ENCODE measurements at places on chromosomes 3 and 15.

DNA sequence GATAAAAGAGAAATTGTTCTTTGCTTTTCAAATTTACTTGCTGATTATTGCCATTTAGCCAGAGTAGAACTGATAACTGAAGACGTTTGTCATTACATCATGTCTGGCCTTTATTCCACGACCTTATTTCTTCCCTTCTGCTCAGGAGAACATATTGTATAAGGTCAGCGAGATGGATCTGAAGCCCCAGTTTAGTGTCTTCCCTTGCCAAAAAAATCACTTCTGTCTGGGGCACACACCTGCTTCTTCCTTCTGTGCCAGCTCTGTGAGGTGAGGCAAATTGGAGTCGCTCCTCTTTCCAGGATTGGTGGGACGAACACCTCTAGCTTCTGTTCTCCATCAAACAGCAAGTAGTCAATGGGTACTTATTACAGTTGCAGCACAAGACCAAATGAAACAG is 250.3 kb upstream of the CRBN start:
- no peak for DNase-seq

GRCh38 chr3:52104684-52105640 is 48.6 kb upstream of the DUSP7 start:
- DNase-seq = no peak

DNA sequence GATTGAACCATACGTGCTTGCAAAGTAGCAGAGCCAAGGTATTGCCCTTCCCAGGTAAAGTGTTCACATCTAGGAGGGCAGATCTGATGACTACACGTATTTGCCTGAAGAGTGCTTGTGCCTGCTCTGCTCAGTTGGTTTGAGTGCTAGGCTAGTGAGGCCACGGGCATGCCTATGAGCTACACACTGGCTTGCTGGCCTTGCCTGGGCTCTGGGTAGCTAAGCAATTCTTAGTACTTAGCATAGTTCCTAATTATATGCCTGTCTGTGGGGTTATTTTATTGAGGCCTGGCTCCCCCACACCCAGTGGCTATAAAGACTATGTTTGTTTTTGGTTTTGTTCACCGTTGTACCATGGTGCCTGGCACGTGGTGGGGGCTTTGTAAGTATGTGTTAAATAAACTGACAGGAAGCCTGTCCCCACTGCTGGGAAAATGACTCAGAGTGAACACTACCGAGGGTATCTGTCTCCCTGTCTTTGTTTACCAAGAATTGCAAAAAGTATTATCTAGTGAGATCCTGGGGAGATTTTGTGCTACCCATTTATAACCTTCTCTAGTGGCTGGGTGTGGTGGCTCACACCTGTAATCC is 72.1 kb upstream of the ETV5 start:
- no peak for DNase-seq

- peak; percentile 31 for DNase-seq
Observed at GRCh38 chr15:77543159-77543882, 89.4 kb downstream of the LINGO1 start.

- DNase-seq = no peak
Observed at GRCh38 chr3:4943549-4943948, 35.7 kb upstream of the BHLHE40 start.

DNA sequence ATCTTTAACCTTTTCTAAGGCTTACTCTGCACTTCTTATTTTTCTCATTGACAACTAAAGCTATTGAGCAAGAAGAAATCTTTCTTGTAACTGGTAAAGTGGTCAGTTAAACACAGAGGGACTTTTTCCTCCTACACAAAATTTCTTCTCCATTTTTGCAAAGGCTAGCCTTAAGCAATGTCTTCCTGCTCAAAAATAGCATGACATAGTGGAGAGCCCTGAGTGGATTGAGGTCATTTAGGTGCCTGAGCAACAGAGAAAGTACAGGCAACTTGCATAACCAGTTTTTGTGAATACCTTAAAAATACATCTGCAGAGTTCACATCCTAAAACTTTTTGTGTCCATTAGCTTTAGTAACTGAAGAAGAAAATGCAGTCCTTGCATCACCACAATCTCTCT is 144.7 kb upstream of the TTC14 start:
- no peak for DNase-seq

DNA sequence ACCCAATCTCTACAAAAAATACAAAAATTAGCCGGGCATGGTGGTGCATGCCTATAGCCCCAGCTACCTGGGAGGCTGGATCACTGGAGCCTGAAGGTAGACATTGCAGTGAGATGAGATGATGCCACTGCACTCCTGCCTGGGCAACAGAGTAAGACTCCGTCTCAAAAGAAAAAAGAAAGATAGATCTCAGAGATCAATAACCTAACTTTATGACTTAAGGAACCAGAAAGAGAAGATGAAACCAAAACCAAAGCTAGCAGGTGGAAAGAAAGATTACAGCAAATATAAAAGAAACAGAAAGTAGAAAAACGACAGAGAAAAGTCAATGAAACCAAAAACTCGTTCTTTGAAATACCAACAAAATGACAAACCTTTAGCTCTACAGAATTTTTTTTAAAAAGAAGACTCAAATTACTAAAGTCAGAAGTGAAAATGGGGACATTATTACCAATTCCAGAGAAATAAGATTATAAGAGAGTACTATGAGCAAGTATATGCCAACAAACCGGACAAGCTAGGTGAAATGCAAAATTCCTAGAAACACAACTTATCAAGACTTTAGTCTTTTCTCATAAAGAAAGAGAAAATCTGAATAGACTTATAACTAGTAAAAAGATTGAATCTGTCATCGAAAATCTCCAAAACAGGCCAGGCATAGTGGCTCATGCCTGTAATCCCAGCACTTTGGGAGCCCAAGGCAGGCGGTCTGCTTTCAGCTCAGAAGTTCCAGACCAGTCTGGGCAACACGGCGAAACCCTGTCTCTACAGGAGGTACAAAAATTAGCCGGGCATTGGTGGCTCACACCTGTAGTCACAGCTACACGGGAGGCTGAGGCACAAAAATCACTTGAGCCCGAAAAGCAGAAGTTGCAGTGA is 35.0 kb downstream of the ACAP2 start:
- DNase-seq = no peak

- DNase-seq = no peak
Observed at GRCh38 chr15:101201411-101202174, 50.3 kb downstream of the CHSY1 start.

GRCh38 chr3:71597286-71597685 is 13.8 kb upstream of the FOXP1 start:
- no peak for DNase-seq

GRCh38 chr3:48427630-48427962 is 2.3 kb downstream of the PLXNB1 start:
- DNase-seq = no peak

All from stimulated activated CD8-positive, alpha-beta memory T cell treated with anti-CD3 and anti-CD28 coated beads, Interleukin-4, amount 100 ng/mL, for 1 hour (primary cell).